ENCODE measurements at places on chromosomes 16 and 17. TPM values are rescaled to one million over a fixed set of nuclear protein-coding genes. Genes with fewer than 3 reads are reported as not detected.

Gene GNG13
- total RNA-seq: not detected

- H3K27me3 ChIP-seq: peaks cover 10% of the 10 kb centered on the region
- no peak for DNase-seq
- peaks cover 2% of the 10 kb centered on the region for H3K4me1 ChIP-seq
- no peaks in the 10 kb centered on the region for H3K36me3 ChIP-seq
- no peak overlapping the region for H3K27ac ChIP-seq
Observed at GRCh38 chr16:19415461-19415860, 2.2 kb upstream of the TMC5 start.

DNA sequence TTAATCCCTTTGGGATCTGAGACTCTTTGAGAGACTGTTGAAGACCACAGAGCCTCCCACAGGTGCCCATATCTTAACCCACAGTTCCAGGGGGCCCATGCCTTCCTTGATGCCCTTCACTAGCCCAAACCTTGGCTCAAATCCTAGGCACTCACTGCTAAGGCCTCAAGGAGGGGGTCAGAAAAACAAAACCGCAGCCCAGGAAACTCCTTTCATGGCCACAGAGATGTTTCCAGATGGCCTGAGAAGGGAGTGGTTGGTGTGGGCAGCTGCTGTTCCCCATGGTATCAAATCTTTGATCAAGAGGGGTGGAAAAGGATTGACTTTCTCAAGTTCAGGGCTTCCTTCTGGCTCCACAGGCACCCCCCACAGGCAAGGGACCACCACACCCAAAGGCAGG, 44.7 kb downstream of the CDH1 start:
- no peak overlapping the region for H3K27ac ChIP-seq
- H3K27me3 ChIP-seq: no peaks in the 10 kb centered on the region
- DNase-seq: no peak
- peaks cover 1% of the 10 kb centered on the region for H3K36me3 ChIP-seq
- no peak overlapping the region for H3K4me3 ChIP-seq

- peak overlapping the region; percentile 65 for H3K27ac ChIP-seq
- H3K4me1 ChIP-seq: peaks cover 17% of the 10 kb centered on the region
- H3K36me3 ChIP-seq: peaks cover 11% of the 10 kb centered on the region
- no peak for DNase-seq
Observed at GRCh38 chr17:68205808-68206720, 41.8 kb upstream of the AMZ2 start.

DNA sequence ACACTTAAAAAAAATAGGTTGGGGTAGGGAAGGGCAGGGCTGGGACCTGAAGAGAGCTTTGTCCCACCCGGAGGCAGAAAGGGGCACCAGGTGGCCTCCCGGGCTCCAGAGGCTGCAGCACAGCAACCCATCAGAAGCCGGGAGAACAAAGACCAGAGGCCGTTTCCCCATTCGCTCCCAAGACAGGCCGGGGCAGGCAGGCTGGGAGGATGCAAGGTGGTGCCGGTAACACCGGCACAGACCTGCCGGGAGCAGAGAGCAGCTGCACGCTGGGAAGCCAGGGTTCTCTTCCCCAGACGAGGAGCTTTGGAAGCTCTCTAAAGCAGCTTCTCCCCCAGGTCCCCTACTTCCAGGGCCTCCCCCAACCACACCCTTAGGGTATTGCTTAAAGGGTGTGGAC, 5.6 kb downstream of the PPL start:
- no peak overlapping the region for H3K27ac ChIP-seq
- no peak for DNase-seq
- H3K36me3 ChIP-seq: peaks cover 4% of the 10 kb centered on the region
- H3K4me3 ChIP-seq: no peak overlapping the region

DNA sequence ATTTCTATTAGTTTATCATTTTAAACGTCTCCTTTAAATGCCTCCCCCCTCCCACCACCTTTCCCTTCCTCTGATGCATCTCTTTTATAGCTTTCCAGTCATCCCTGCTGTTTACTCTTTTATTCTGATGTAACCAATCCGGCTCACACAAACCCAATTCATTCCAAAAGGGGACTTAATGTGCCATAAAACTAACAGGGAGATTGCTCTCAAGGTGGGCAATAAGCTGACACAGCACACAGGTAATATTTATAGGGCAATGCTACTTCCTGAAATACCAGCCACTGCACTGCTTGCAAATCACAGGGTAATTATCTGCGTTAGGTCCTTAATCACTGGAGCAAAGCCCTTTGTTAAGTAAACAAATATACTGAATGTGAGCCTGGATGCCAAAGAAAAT, 23.3 kb upstream of the CA10 start:
- H3K4me3 ChIP-seq: no peak overlapping the region
- H3K36me3 ChIP-seq: no peaks in the 10 kb centered on the region
- no peaks in the 10 kb centered on the region for H3K4me1 ChIP-seq
- H3K27ac ChIP-seq: no peak overlapping the region
- no peak for DNase-seq
- no peaks in the 10 kb centered on the region for H3K27me3 ChIP-seq
